ENCODE measurements at places on chromosomes 12 and 14.

DNA sequence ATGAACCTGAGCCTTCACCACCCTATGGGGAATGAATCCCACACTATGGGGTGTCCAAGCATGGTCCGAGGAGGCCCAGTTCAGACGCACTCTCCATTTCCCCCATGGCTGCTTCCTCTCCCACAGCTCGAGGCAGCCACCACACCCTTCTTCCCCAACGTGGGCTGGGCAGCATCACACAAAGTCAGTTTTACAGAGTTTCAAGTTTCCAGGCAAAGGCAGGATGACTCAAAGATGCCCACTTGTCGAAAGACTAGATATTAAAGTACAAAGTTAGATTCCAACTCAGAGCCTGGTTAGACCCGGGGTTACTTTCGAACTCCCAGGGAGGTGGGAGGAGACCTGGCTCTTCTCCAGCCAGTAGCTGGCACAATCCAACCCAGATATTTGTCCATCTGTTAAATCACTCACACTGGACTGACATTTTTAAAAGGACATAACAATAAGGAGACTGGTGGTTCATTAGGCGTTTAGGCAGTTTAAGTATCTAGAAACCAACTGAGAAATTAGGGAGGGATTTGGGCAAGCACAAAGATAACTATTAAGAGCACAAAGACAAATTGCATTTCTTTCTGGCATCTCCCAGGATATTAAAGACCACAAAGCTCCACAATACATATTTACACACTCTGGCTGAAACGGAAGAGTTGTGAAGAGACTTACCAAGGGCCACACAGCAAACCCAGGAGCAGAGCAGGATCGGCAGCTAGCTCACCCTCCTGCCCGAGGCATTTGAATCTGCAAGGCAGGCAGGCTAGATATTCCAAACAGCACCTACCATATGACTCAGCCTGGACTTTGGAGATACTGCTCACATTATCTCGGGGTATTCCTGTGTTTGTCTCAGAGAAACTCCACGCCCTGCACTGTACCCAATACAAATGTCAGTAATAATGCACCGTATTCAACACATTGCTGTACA is 34.8 kb downstream of the TMCC3 start:
- no peak for DNase-seq

GRCh38 chr12:130162267-130162666 is at the start of gene FZD10:
FZD10 (plus strand) TSS chr12:130162464; CDS start chr12:130162943, 479 bp downstream.
- no peak for DNase-seq

GRCh38 chr14:96847451-96847850 is 50.3 kb downstream of the VRK1 start:
- DNase-seq = no peak

- no peak for DNase-seq
These were observed 473.5 kb downstream of the ETNK1 start for GRCh38 chr12:23098517-23098916.

- DNase-seq = no peak
These were observed 105.7 kb upstream of the RESF1 start for GRCh38 chr12:31853520-31853919.

- DNase-seq = peak; percentile 63
These were observed 612 bp downstream of the PPTC7 start for GRCh38 chr12:110582276-110583136.

- DNase-seq = no peak
These were observed 67.8 kb downstream of the VWF start for GRCh38 chr12:6056406-6057240.

- DNase-seq = no peak
These were observed 75.7 kb downstream of the PITPNM2 start for GRCh38 chr12:123075087-123075645.

GRCh38 chr12:69225251-69225910 is 14.0 kb upstream of the CPSF6 start:
- no peak for DNase-seq

- no peak for DNase-seq
These were observed 21.6 kb downstream of the PYM1 start for GRCh38 chr12:55906056-55906455.

GRCh38 chr12:111624540-111624939 is 25.4 kb upstream of the ATXN2 start:
- no peak for DNase-seq

- no peak for DNase-seq
These were observed 18.7 kb upstream of the KIF26A start for GRCh38 chr14:104119488-104120251.

DNA sequence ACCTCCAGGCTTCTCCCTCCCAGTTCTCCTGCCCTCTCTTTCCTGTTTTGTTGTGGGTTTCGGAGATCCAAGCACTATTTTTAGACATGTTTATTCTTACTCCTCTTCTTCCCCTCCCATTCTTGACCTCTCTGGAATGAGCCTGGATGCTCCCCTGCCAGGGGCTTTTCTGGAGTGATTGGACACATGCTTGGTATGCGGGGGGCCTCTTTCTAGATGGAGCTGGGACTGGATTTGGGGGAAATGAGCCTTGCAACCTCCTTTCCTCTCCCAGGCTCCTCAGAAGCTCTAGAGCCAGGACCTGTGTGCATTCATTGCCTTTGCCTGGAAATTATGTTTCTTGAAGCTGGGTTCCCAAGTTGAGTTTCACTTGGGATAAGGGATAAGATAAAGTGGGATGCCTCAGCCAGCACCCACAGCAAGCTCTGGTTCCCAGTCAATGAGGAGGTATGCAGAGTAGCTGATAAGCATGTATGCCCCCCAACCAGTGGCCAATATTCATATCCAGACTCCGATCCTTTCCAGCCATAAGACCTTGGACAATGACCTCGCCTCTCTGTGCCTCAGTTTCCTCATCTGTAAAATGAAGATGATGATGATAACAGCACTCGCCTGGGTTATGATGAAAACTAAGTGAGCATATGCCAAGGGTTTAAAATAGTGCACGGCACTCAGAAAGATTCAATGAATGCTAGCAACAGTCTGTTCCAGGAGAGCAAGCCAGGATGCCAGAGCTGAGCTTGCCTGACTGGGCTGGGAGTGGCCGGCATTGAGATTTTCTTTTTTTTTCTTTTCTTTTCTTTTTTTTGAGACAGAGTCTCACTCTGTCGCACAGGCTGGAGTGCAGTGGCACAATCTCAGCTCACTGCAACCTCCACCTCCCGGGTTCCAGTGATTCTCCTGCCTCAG is 97.8 kb downstream of the SCARB1 start:
- no peak for DNase-seq

- DNase-seq = no peak
These were observed 112.6 kb downstream of the PRMT8 start for GRCh38 chr12:3603576-3603975.

DNA sequence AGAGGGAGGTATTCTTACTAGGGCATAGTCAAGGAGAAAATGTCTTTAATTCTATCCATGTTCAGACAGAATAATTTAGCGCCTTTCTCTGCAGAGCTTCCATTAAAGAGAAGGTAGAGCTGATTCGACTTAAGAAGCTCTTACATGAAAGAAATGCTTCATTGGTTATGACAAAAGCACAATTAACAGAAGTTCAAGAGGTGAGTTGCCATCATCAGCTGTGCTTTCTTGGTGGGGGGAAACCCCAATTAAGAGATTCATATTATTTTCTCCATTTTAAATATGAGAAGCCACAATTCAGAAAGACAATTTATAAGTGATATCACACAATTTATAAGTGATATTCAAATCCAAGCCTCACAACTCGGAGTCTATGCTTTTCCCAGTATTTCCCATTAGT is 27.8 kb downstream of the RPGRIP1 start:
- DNase-seq = no peak

DNA sequence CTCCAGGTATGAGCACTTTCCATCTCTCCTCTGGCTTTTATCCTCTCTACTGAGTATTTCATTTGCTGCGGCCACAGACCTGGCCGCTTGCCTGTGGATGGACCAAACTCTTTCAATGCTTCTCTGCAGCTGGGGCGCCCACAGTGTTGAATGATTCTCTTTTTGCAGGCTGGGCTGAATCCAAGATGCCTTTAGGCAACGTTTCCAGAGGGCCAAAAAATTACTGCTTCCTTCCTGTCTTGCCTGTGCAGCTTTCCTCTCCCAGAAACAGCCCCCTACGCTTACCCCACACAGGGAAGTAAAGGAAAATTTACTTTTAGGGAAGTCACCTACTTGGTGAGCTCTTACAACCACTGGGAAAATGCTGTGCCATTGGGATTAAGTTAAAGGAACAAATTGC is 55.6 kb upstream of the JDP2 start:
- no peak for DNase-seq

- DNase-seq = no peak
These were observed 76.1 kb downstream of the ALG10B start for GRCh38 chr12:38392554-38393144.

DNA sequence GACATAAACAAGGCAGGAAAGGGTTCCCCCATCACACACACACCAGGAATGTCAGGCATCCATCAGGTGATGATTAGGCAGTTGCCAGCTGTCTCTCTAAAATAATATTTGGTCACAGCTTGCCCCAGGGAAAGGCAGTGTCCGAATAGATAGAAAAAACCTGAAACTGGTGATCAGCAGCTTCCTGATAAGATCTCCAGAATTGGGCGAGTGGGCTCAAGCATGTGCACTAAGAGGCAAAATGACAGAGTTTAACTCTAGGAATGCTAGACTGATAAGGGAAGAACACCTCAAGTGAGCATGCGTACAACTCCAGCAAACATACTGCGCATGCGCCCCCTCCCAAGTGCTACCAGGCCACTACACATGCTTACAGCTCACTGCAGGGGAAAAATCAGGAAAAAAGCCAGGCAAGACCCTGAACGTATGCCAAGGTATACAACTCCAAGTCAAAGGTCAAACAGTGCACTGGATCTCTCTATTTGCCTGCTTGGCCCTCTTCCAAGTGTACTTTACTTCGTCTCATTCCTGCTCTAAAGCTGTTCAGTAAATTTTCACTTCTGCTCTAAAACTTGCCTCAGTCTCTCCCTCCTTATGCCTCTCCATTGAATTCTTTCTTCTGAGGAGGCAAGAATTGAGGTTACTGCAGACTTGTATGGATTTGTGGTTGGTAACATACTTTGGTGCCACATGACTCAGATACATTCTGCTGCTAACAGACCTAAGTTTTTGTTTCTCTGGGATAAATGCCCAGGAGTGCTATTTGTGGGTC is 73.5 kb upstream of the VASH1 start:
- DNase-seq = no peak

DNA sequence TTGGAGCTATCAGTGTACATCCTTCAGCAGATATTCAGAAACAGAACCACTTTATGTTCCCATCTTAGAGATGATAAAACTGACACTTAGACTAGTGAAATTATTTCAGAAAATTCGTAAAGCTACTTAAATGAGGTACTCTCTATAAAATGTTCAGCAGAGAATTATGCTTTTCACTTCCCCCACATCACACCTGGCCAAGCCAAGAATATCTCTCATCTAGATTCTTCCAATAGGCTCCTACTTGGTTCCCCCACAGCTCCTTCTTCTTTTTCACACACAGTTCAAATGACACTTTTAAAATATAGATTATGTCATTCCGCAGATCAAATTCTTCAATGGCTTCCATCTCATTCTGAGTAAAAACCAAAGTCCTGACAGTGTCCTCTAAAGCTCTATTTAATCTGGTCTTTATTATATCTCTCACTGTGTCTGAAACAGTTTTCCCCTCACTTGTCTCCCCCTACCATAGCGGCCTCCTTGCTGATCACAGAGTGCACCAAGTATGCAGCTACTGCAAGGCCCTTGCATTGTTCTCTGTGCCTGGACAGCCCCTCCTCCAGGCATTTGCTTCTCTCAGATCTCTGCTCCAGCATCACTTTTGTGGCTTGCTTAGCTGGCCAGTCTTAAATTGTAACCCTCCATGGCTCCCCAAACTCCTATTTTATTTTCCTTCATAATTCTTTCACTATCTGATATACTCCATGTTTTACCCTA is 736.8 kb upstream of the USP15 start:
- DNase-seq = no peak

GRCh38 chr12:32586390-32586789 is 92.7 kb upstream of the DNM1L start:
- no peak for DNase-seq

- no peak for DNase-seq
These were observed 19.5 kb upstream of the HAL start for GRCh38 chr12:96015672-96016071.

GRCh38 chr12:27331291-27331926 is 1.2 kb upstream of the BMAL2 start:
- no peak for DNase-seq

DNA sequence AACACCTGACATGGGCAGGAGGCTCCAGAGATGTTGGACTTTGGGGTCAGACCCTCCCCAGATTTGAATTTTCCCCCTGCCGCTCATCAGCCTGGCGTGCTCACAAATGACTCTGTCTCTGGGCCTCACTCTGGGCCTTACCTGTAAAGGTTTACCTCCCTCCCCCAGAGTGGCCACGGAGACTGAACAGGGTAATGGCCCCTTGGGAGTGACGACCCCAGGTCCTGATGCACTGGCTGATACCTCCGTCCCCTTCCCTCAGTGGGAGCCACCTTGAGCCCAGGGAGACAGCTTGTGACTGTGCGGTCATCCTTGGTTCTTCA is 7.0 kb downstream of the SLC25A29 start:
- DNase-seq = no peak

DNA sequence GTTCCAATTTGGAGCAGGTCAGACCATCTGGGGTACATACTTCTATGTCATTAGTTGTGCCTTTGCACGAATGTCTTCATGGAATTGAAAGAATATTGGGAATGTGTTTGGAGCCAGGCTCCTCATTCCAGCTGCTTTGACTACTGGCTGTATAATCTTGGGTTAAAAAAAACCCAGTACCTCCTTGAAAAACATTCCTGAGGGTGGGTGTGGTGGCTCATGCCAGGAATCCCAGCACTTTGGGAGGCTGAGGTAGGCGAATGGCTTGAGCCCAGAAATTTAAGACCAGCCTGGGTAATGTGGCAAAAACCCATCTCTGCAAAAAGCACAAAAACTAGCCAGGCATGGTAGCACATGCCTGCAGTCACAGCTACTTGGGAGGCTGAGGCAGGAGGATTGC is 125.6 kb downstream of the TTC8 start:
- DNase-seq = no peak

- DNase-seq = no peak
These were observed 210.0 kb downstream of the RASSF9 start for GRCh38 chr12:85626001-85626783.

GRCh38 chr14:77375973-77376770 is 722 bp downstream of the TMED8 start:
- peak; percentile 1 for DNase-seq

- no peak for DNase-seq
These were observed 51.6 kb downstream of the CAND1 start for GRCh38 chr12:67320614-67321295.

GRCh38 chr12:79769189-79769859 is 78.6 kb upstream of the PAWR start:
- DNase-seq = no peak

DNA sequence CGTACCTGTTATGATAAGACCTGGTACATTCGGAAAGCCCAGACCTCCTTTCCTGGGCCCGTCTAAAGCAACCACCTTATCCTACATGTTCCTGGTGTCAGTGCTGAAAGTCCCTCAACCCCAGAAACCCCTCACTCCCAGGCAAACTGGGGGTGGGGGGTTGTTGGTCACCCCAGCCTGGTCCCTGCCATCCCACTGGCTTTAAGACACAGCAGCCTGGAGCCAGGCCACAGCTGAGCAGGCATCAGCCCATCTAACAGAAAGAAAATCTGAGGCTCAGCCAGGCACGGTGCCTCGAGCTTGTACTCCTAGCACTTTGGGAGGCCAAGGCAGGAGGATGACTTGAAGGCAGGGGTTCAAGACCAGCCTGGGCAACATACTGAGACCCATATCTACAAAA is 4.5 kb downstream of the SELPLG start:
- no peak for DNase-seq

- no peak for DNase-seq
These were observed 117.7 kb downstream of the PHETA1 start for GRCh38 chr12:111251058-111251730.

Data from stimulated activated CD4-positive, alpha-beta T cell treated with anti-CD3 and anti-CD28 coated beads, Interleukin-15, amount 100 ng/mL, for 1 hour (primary cell).